GDM1 (cell line): ENCODE measurements at places on chromosomes 12 and 14.

- peak; percentile 2 for DNase-seq
These were observed 12.2 kb downstream of the UBR7 start for GRCh38 chr14:93219103-93219726.

- no peak for DNase-seq
These were observed 32.6 kb downstream of the RPH3A start for GRCh38 chr12:112824166-112824565.

GRCh38 chr14:91349481-91350074 is 68.0 kb downstream of the CCDC88C start:
- no peak for DNase-seq

- no peak for DNase-seq
These were observed 38.0 kb downstream of the SPPL3 start for GRCh38 chr12:120866108-120866507.

DNA sequence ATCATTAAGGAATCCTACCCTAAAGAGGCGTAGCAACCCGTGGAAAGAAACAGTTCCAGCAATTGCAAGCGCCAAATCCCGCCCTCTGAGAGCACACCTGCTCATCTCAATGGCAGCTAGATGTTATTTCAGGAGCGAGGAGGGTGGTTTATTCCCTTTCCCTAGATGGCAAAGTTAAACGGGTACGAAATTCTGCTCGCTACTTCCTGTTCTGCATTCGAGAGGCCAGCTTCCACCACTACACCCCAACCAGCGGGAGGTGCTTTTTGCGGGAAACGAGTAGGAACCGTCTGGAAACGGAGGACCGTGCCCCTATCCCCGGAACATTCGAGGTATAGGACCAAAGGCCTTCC is 536 bp downstream of the VPS29 start:
- DNase-seq: peak; percentile 51

- no peak for DNase-seq
These were observed 70.5 kb downstream of the GNS start for GRCh38 chr12:64688715-64689114.

GRCh38 chr12:29241821-29242591 is 92.9 kb downstream of the FAR2 start:
- DNase-seq: no peak

- DNase-seq: no peak
These were observed 10.0 kb downstream of the DNAH10 start for GRCh38 chr12:123772074-123772473.

- DNase-seq: no peak
These were observed 1.8 kb upstream of the LRFN5 start for GRCh38 chr14:41604721-41605531.

GRCh38 chr12:29521951-29522350 is 24.5 kb upstream of the OVCH1 start:
- no peak for DNase-seq

- no peak for DNase-seq
These were observed 19.9 kb downstream of the BDKRB2 start for GRCh38 chr14:96224480-96225096.

- no peak for DNase-seq
These were observed 5.7 kb downstream of the BEGAIN start for GRCh38 chr14:100581228-100582145.

DNA sequence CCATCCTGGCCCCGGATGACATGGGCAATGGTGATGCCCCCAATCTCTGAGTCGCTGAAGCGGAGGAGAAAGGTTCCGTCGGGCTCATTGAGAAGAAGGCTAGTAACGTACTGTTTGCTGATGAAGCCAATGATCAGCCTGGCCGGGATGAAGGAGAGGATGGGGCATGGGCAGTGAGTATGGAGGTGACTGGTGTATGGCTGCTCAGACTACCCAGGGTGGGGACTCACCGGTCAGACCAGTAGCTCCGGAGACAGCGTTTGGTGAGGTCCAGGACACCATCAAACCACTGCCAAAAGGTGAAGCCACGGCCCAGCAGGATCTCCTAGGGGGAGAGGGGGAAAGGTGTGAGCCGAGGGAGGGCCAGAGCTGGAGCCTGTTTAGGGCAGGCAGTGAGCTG is 10.9 kb downstream of the NAB2 start:
- DNase-seq: no peak

DNA sequence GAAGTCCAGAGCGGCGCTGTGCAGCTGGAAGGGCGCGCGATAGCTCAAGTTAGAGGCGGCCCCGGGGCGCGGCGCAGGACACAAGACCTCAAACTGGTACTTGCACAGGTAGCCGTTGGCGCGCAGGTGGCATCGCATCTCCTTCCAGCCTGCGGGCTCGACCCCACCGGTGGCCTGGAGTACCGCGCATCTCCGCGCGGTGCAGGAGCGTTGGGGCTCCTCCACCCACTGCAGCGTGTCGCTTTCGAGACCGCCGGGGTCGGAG is 553 bp downstream of the CLEC14A start:
- DNase-seq: no peak

DNA sequence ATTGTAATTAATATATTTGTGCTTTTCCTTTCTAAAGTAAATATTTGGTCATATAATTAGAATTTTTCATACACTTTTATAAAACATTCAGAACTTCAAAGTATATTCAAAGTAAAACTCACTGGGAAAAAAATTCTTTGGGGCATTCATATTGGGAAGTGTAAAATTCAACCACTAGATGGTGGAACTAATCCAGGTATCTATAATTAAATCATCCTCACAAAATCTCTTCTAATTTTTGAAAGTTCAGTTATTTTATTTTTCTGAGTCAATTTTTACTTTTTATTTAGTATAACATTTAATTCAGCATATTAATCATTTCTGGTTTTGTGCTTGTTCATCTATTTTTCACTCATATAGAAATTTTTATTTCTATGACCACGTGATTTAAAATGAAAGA is 81.0 kb downstream of the NTS start:
- DNase-seq: no peak

GRCh38 chr14:74080820-74081460 is 3.3 kb downstream of the ALDH6A1 start:
- DNase-seq: no peak

- peak; percentile 98 for DNase-seq
These were observed at the start of gene SDR39U1 for GRCh38 chr14:24442240-24443052. SDR39U1 (minus strand) TSS chr14:24442776; CDS start chr14:24442769, 7 bp downstream.

DNA sequence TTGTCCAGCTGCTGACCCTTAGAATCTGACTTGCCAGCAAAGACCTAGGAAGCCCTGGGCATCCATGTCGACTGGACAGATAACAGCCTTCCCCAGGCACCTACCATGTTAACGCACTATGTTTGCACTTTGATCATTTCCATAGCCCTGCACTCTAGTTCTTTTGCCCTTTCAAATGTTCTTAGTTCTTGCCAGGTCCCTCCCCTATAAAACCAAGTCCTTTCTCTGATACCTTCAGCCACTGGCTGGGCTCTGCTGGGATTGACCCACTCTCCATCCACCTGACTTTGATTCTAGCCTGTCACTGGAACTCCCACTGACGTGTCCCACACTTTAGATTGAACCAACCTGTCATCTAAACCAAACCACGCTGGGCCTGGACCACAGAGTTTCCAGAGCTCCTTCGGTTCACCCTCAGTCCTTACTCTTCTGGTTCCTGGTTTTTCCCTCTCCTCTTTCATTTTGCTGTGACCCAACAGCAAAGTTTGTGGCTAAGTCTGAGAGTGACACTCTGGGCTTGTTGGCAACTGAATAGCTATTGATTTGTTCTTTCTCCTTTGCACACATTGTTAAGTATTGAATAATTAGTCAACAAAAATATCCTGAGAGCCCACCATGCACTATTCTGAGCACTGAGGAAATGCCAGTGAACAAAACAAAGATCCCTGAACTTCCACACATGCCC is 51.8 kb upstream of the STK38L start:
- DNase-seq: no peak

DNA sequence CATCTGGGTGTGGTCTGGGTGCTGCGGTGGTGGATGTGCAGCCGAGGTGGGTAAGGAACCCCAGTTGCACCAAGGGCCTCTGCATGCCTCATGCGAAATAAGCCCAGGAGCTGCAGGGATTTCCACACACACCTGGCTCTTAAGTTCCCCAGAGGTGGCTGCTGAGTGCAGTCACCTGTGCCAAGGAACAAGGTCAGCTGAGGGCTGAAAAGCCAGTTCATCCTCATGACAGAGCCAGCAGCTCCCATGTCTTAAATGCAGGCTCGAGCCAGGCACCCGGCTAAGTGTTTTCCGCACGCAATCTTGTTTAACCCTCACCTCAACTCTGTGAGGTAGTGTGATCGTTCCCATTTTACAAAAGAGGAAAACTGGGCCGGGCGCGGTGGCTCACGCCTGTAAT is 9.7 kb downstream of the HVCN1 start:
- DNase-seq: no peak

DNA sequence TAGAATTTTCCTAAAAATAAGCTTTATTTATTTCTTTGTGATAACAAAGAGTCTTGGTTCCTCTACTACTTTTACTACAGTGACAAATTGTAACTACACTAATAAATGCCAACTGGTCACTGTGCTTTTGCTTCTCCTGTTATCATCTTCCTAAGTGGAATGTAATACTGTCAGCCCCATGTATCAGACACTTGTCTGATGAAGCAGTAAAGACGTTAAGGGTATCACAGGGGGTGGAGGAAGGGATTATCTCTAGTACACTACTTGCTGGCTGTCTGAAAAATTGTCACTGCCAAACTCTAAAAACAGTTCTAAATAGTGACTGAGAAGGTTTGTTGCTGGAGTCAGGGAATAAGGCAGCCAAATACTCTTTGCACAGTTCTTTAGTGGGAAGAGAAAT is 11.3 kb downstream of the ASB8 start:
- no peak for DNase-seq

DNA sequence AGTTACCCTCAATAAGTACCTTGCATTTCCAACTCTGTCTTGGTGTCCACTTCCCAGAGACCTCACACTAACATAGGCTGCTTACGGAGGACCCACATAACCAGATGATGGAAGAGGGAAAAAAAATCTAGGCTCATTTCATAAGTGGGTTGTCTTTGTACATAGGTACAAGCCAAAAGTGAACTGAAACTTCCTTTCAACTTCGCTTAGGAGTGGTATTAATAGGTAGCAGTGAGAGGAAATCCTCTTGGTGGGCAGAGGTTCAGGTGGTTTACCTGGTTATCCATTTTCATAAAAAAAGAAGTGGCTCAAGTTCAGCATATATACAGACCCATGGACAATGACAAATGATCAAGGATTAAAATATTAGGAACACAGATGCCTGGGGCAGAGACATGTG is 35.8 kb upstream of the RNU6-7 start:
- no peak for DNase-seq

- DNase-seq: no peak
These were observed 12.0 kb downstream of the FBXO21 start for GRCh38 chr12:117178301-117178700.

DNA sequence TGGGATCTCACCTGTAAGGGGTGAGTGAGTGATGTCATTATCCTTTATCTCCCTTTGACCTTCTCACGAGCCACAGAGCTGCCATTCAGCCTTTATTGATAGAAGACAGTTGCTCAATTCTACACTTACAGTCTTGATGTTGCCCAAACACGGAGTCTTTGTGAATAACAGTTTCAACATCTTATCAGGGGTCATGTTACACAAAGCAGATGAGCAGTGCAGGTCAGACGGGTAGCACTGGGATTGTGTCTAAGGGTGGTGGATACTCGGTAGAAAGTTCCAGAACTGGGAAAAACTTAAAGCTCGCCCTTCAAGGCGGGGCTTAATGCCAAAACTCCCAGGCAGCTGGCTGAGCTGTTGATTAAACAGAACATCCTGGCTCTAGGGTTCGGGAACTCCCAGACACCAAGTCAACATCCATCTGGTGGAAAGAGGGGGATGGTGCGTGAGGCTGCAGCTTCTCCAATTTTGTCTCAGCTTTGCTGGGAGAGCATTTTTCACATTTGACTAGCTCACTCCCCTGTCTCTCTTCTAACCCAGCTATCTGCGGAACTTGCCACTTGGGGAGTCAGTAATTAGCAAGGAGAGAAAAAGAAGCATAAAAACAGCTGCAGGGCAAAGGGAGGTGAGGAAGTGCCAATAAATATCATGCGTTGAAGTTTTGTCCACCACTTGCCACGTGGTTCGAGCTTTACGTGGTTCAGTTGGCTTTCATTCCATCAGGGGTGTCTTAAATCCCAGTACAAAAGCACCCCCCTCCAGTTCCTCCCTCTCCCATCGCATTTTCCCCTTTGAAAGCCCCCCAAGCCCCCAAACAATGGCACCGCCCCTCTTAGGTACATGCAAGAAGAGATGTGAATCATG is 31.0 kb downstream of the FOXN4 start:
- no peak for DNase-seq

DNA sequence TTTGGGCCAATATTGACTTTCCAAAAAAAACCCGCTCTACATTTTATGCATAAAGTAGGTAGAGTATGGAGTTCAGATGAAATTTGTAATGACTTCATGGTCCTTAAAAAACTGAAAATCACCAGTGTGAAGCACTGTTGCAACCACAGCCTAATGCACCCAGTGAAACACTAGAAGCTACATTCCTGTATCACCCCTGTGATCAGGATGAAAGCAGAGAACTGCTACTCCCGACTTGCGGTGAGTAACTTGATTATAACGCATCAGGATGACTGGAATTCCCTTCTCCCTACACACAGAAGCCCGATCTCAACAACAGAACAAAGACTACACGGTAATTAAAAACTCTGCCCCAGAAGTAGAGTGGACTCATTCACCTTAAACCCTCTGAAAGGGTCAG is 33.8 kb downstream of the SPTB start:
- DNase-seq: no peak

DNA sequence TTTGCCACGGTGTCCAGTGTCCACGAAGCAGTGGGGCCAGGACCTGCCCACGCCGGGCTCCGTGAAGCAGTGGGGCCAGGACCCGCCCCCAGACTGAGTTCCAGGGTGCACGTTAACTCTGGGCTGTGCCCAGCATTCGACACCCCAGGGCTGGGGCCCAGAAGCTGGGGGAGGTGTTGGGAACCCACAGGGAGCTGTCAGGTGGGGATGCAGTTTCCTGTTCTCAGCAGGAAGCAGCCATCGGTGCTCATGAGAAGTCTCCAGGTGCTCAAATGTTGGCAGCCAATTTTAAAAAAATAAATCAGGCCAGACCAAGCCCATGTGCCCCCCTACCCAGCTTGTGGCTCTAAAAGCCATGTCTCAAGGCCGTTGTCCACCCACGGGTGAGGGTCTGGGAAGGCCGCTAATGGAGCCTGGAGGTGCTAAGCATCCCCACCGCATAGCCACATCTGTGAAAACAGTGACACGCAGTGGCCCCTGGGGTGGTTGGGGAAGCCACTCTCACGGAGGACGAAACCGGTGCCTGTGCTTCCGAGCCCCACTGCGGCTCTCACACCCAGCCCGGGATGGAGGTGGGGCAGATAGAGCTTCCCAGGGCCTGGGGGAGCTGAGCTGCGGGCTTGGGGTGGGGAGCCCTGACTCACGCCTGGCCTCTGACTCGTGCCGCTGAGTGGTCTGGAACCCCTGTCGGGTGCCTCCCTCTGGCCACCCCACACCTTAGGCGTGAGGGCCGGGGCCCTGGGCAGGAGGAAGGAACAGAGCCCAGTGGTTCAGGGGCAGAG is 53.5 kb downstream of the FBRSL1 start:
- no peak for DNase-seq

DNA sequence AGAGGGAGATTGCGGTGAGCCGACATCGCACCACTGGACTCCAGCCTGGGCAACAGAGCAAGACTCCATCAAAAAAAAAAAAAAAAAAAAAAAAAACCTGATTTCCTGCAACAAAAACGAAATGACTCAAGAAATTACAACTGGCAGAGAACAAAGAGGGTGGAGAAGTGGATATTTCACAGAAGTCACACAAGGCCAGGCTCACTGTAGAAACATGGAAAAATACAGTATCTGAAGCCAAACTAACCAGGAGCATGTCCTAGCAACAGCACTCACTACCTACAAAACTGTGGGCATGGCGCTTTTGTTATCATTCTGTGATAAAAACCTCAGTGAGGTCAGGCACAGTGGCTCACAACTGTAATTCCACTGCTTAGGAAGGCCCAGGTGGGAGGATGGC is 11.7 kb upstream of the MMP17 start:
- DNase-seq: no peak
